ENCODE measurements at places on chromosomes 2 and 18.

- DNase-seq = no peak
Observed at GRCh38 chr18:75773618-75774017, 346.1 kb upstream of the SMIM21 start.

GRCh38 chr2:7279421-7279949 lies 362.3 kb downstream of the RNF144A start:
- DNase-seq = no peak

DNA sequence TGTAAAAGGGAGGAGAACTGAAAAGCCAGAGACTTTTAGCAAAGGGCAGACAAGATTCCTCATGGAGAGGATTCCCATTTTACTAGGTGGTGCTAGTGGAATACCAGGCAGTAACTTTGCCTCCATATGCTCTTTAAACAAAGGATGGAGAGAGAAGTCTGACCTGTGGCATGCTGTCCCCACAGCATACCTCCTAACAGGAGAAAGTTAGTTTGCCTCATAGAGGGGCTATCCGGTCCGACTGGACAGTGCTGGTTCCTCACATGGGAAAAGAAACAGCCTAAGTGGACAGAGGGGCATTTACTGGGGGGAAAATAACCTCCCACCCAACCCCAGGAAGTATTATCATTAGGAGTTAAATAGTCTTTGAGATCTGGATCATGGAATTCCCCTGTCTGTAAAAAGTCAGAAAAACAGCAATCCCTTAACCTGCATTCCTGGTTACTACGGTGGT lies 31.6 kb upstream of the GMCL1 start:
- no peak for DNase-seq

DNA sequence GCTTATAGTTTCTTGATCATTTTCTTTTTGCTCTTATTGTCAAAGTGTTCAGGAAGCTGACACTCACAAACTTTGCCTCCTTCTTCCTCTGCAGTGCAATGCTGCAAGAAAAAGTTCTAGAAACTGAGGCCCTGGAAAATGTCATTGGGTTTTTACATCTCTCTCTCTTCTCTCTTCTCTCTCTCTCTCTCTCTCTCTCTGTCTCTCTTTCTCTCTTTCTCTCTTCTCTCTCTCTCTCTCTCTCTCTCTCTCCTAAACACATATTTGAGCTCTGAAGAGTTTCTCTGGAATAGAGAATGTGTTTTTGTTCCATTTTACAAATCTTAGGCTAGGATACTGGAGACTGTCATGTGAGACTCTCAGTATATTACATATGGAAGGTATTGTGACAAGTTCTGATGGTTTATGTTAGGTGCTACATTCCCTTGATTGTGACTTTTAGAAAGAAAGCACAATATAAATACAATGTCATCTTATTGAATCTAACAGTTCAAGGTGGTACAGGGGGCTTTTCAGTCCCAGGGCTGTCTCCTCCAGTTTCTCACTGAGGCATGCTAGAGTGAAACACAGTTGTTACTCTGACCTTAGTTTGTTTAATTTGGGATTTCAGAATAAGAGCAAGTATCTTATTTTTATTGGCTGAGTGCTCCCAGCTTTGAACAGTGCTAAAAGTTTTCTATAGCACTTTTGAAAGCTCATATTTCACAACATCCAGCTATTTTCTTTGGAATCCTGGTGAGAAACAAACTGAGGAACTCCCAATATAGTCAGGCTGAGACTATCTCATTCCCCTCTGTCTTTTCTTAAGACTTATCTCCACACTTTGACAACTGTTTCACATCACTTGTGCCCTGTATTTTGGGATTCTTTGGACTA lies 41.4 kb upstream of the EHBP1 start:
- no peak for DNase-seq

DNA sequence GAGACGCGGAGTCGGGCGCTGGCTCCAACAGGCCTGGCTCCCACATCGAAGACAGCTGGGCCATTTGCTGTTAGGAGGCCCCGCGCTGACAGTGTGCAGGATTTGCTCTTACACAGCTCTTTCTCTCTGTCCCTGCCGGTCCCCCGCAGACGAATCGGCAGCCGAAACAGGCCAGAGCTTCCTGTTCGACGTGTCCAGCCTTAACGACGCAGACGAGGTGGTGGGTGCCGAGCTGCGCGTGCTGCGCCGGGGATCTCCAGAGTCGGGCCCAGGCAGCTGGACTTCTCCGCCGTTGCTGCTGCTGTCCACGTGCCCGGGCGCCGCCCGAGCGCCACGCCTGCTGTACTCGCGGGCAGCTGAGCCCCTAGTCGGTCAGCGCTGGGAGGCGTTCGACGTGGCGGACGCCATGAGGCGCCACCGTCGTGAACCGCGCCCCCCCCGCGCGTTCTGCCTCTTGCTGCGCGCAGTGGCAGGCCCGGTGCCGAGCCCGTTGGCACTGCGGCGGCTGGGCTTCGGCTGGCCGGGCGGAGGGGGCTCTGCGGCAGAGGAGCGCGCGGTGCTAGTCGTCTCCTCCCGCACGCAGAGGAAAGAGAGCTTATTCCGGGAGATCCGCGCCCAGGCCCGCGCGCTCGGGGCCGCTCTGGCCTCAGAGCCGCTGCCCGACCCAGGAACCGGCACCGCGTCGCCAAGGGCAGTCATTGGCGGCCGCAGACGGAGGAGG lies 3.5 kb downstream of the GDF7 start:
- DNase-seq = no peak

GRCh38 chr18:27797484-27797883 lies 379.4 kb downstream of the CDH2 start:
- DNase-seq = no peak

Measured in NCI-H748 treated with DMSO at 0.1 percent for 48 hours (cell line).